Urinary bladder (tissue), 4 donors: ENCODE measurements at places on chromosomes 2 and 18. TPM values are rescaled to one million over a fixed set of nuclear protein-coding genes. Genes with fewer than 3 reads are reported as not detected.

The SAG gene
- total RNA-seq = not detected

The FAM237A gene
- total RNA-seq = not detected

The FAM228B gene
- total RNA-seq = 61.8 TPM

The SIX3 gene
- not detected for total RNA-seq

The LINC00305 gene
- not detected for total RNA-seq

The IL1R1 gene
- total RNA-seq = 34.9 TPM

The INHA gene
- total RNA-seq = not detected

GRCh38 chr2:167966937-167967913 lies 280.2 kb downstream of the STK39 start:
- no peak for DNase-seq

DNA sequence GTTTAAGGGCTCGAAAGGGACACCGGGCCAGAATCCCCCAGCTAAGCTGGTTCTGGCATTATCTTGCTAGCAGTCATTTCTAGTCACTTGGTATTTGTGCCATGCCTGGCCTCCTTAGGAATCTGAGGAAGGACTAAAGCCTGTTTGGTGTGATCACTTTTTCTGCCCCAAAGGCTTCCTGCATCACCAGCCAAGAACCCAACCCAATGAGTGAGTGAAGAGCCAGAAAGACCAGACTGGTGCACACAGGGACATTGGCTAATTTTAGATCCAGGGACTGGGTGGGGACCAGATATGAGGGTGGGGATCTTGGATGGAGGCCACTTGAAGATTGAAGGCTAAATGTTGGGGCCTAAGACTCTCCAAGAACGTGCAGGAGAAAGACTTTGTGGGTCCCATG lies 411.9 kb upstream of the TNP1 start:
- no peak for DNase-seq

DNA sequence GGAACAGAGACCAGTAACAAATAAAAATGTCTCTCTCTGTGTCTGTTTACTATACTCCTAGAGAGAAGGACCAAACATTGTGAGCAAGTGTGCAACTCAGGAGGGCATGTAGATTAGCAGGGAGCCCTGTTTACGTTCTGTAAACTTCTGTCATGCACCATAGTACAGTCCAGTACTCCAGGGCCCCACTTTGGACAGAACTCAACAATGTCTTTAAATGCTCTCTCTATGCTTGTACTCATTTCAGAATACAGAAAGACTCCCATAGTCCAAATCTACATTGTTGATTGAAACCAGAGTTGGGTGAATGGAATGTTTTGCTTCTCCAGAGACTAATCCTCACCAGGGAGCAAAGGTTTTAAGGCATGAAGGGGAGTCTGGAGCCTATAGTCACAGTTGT lies 934.8 kb downstream of the NRXN1 start:
- no peak for DNase-seq

- no peak for DNase-seq
Observed at GRCh38 chr2:69185807-69186206, 172.8 kb downstream of the ANTXR1 start.

GRCh38 chr2:48808311-48808710 lies 52.8 kb upstream of the LHCGR start:
- no peak for DNase-seq

DNA sequence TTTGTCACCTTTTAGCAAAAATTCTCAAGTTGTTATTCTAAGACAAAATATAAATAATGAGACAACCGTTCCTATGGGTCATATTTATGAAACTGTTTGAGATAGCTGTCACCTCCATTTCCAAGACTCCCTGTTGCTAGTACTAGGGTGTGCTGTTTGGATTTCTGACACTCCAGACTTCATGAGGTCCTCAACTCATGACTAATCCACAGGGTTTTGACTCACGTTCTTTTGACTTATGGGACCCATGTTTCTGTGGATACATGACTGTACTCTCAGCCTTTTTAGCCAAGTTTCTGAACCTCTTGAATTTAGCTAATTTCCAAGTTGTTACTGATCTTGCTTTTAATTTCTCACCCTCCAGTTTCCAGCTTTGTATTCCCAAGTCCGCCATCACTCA lies 178.7 kb upstream of the FAM98A start:
- no peak for DNase-seq

DNA sequence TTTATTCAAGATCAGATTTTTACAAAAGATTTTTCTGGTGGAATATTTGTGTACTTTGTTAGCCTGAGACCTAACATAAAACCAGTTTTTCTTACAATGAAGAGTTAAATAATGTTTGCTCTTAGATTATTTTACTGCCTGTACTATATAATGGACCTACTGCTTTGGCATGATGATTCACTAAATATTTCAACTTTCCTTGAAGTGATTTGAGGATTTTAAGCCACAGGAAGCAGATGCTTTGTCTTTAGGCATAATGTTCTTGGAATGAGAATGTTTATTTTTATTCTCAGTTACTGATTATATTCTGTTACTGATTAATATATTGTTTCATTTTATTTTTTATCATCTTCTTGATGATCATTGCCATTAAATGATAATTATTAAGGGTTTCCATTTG lies 175.3 kb upstream of the LRP1B start:
- no peak for DNase-seq

- no peak for DNase-seq
Observed at GRCh38 chr2:168348076-168348475, 100.7 kb upstream of the STK39 start.

- no peak for DNase-seq
Observed at GRCh38 chr2:231781798-231782726, 980 bp upstream of the PDE6D start.

GRCh38 chr2:140882671-140883620 lies 1247.9 kb downstream of the LRP1B start:
- no peak for DNase-seq

GRCh38 chr2:148058641-148059040 lies 37.8 kb downstream of the MBD5 start:
- no peak for DNase-seq

DNA sequence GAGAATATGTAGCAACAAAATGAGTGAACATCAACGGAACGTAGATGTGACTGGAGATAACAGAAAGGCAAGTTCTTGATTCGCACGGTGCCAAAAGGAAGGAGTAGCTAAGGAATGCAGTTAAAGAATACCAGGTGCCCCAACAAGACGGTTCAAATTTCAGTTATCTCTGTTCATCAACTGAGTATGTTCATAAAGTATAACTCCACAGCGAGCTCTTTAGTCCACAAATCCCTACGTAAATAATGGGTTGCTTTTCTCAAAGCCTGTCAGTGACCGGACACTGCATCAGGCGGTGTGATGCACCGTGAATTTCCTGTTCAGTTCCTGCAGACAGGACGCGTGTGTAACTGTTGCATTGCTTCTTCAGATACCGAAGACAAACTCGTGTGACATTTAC lies 91.8 kb downstream of the NOL10 start:
- no peak for DNase-seq

DNA sequence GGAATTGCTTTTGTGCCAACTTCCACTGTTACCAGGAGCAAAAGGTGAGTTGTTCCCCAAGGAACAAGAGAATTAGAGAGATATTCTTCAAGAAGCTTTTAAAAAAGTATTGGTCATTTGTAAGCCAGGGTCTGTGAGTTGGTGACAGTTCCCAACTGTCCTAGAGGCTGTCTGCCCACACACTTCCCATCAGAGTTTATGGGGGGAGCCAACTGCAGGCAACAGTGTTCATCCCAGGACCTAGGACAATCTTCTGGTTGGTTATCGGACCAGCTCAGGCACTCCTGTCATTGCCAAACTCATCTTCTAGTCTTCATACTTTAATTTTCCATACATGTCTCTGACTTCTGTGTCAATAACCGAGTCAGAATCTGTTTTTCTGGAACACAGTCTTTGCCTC lies 47.5 kb upstream of the SLC8A1 start:
- DNase-seq = no peak

DNA sequence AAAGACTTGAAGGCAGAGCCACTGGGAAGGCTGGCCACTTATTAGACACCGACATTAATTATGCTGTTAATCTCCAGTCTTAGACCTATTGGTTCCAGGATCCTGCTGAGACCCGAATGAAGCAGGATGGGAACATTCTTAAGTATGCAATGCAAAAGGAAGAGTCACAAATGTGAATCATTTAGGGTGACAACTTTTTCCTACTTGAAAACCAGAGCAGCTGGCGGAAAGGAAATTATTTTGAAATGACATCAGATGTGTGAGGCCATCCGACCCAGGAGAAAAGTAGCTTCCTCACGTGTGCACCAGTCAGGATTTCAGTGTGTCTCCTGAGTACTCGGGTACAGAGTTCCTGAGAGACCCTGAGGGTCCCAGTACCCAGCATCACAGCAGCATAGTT lies 222.9 kb upstream of the NCKAP5 start:
- no peak for DNase-seq

- no peak for DNase-seq
Observed at GRCh38 chr2:119723784-119724467, 35.8 kb upstream of the PTPN4 start.

DNA sequence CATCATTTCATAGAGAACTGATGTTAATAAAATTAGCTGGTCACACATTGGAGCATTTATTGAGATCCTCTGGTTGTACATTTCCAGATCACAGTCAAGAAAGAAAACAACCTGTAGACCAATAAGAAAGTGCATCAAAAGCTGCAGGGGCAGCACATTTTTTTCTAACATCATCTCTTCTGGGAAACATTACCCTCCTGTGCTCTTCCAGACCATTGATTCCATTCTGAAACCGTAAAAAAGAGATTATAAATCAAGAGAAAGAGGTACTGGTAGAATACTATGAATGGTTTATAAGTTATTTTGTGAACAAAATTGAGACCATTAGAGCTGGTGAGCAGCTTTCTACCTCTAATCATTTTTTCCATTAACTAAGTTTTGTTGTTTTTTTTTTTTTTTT lies 1548.2 kb upstream of the CELF4 start:
- no peak for DNase-seq

DNA sequence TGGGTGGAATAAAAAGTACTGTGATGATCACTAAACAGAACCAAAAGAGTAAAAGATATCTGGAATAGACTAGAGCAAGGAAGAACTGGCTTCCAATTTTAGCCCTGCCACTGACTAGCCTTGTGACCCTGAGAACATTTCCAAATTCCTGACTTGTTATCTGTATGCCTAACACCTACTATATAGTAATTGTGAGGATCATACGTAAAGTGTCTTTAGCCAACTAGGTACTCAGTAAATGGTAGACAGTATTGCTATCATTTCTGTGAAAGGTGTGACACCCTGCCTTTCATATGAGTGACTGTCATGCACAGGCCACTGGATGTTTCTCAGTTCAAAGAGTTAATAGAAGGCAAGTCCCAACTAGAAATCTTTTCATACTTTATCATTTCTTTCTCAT lies 29.8 kb downstream of the CYTIP start:
- DNase-seq = no peak

- DNase-seq = no peak
Observed at GRCh38 chr2:84527137-84528129, 11.1 kb downstream of the DNAH6 start.

DNA sequence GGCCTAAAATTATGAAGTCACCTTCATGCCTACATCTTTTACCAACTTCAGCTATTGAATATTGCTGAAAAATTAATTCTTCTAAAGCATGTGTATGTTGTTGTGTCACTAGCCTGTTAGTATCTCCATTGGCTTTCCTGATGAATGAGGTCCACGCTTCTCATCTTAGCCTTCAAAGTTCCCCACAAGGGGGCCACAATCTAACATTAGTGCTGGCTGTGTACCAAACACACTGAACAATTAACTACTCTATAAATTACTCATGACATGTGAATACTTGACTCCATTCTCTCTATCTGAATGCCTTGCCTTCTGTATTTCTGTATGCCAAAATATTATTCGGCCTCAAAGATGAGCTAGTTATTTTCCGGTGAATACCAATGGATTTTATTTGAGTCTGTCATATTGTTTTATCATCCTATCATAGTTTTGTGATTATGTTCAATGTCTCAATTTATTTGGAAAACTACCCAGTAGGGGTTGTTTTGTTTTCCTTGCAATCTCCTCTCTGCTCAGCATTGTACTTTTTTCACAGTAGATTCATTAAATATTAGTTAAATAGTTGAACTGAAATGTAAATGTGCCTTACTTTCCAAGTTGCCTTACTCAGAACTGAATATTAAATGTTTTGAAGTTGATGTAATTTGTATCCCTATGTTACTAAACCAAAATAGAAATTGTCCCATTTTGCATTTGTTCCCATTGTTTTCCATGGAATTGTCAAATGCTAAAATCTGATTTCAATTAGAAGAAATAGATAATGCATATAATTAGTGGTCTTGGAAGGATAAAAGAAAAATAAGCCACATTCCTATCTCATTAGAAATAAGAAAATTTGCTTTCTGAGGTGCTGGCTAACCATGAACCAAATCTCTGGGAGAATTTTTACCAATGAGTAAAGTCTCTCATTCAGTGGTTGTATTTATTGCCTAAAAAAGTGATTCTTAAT lies 208.4 kb upstream of the COL3A1 start:
- DNase-seq = no peak

GRCh38 chr18:35818353-35818667 lies 154.2 kb upstream of the RMP24 start:
- no peak for DNase-seq

DNA sequence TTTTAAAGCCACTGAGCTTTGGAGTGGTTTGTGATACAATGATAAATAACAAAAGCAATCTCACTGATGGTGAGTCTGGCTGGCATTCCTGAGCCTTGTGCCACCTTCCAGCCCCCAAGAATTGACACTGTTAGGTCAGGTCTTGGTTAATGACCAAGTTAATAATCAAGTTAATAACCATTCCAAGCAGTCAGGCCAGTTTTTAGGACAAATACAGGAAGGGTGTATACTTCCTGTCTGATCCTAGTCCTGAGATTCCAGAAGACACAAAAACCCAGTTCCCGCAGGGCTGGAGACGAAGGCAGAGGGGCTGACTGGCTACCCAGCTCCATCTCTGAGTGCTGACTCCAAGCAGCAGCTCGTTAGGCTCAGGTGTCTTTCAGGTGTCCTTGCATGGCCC lies 74.6 kb upstream of the LAPTM4A start:
- no peak for DNase-seq

DNA sequence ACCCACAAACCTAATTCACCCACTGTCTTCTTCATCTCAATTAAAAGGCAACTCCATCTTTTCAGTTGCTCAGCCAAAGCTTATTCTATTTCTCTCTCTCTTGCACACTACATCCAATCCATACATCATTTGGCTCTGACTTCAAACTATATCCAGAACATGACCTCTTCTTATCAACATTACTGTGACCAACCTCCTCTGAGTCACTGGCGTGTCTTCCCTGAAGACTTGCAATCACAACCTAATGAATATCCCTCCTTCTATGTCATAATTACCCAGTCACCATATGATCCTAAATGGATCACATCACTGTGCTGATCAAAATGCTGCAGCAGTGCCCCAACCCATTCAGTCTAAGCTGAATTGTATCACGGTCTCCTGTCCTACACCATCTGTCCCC lies 22.6 kb upstream of the SULT1C3 start:
- no peak for DNase-seq

GRCh38 chr2:26655611-26656195 lies 14.5 kb upstream of the CIB4 start:
- no peak for DNase-seq

DNA sequence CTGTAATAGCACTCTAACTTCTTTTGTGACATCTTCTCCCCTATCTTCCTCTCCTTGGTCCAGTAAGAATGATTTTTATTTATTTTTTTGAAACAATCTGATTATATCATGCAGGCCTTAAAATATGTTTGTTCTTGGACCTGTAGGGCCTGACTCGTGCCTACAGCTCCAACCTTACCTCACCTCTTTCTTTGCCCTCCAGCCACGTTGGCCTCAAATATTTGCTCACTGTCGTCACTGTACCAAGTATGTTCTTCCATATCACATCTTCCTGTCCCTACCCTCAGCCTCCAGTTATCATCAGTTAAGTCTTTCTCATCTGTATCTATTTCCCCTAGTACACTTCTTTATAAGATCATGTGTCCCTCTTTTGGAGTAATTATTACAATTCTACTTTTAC lies 125.5 kb downstream of the CDH7 start:
- no peak for DNase-seq
